ENCODE measurements at places on chromosomes 4 and X.

DNA sequence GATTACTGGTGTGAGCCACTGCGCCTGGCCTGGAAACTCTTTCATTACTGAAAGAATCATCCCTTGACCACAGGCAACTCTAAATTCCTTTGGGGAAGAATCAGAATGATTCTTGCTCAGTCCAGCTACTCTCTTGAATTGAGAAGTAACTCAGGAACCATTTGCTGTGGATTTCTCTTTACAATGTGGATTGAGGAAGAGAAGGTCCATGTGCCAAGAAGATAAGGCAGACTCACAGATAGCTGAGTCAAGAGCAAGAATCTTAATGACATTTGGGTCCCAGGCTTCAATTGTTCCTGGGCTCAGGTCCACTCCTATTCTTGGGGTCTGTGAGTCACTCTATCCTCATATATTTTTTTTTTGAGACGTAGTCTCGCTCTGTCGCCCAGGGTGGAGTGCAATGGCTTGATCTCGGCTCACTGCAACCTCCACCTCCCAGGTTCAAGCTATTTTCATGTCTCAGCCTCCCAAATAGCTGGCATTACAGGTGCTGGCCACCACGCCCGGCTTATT lies 6.2 kb upstream of the MGARP start:
- no peak for DNase-seq

DNA sequence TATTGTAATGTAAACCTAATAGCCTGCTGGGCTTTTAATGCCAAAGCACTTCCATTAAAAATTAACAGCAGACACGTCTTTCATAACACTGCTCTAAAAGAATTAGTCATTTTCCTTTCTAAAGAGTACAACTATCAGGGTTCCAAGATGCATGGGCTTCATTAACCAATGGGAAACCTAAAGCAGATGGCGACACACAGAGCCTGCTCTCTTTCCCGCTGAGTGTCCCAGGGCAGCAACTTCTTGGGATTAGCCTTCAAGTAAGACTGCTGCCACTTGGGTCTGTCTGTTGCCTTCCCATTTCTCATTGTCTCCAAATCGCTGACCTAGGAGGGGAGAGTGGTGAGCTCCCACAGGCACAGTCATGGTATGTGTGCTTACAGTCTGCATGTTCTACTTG lies 14.0 kb upstream of the PHKA2 start:
- peak; percentile 18 for DNase-seq

DNA sequence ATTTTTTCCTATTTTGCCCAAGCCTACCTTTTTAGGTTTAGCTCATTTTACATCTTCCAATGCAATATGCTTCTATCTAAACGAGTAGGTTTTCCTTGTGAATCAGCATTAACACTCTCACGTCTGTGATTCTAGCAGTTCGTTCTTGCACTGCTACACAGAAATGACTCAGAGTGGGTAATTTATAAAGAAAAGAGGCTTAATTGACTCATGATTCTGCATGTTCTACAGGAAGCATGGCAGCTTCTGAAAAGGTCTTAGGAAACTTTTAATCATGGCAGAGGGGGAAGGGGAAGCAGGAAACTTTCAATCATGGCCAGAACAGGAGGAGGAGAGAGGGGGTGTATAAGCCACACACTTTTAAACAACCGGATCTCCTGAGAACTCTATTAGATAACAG lies 44.9 kb downstream of the SPANXN1 start:
- DNase-seq = no peak

- no peak for DNase-seq
Measured at GRCh38 chrX:24283127-24283794, 30.6 kb downstream of the SUPT20HL2 start.
